ENCODE measurements at places on chromosomes 12 and 14. TPM values are rescaled to one million over a fixed set of nuclear protein-coding genes. Genes with fewer than 3 reads are reported as not detected.
A peak's percentile ranks its signal among the peaks of the same experiment; 100 is the strongest.

GRCh38 chr12:101967506-101967905 lies 90.1 kb downstream of the DRAM1 start:
- H3K4me3 ChIP-seq = no peak overlapping the region
- H3K4me1 ChIP-seq = no peaks in the 10 kb centered on the region
- no peaks in the 10 kb centered on the region for H3K36me3 ChIP-seq
- H3K27ac ChIP-seq = no peak overlapping the region

DNA sequence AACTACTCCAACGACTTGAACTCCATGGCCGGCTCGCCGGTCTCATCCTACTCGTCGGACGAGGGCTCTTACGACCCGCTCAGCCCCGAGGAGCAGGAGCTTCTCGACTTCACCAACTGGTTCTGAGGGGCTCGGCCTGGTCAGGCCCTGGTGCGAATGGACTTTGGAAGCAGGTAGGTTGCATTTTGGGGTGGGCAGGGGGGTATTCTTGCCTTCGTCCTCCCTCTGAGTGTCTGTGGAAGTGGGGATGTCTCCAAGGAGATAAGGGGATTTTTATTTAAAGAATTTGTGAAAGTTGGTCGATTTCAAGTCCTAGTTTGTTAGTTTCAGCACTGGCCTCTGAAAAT lies 1.3 kb downstream of the ASCL1 start:
- H3K27ac ChIP-seq = no peak overlapping the region
- DNase-seq = no peak
- peaks cover 5% of the 10 kb centered on the region for H3K4me1 ChIP-seq
- no peaks in the 10 kb centered on the region for H3K27me3 ChIP-seq
- peak overlapping the region; percentile 66 for H3K4me3 ChIP-seq

- H3K4me3 ChIP-seq = no peak overlapping the region
- no peak for DNase-seq
- no peaks in the 10 kb centered on the region for H3K4me1 ChIP-seq
These were observed 134.5 kb upstream of the GARIN6 start for GRCh38 chr12:99513066-99513465.

DNA sequence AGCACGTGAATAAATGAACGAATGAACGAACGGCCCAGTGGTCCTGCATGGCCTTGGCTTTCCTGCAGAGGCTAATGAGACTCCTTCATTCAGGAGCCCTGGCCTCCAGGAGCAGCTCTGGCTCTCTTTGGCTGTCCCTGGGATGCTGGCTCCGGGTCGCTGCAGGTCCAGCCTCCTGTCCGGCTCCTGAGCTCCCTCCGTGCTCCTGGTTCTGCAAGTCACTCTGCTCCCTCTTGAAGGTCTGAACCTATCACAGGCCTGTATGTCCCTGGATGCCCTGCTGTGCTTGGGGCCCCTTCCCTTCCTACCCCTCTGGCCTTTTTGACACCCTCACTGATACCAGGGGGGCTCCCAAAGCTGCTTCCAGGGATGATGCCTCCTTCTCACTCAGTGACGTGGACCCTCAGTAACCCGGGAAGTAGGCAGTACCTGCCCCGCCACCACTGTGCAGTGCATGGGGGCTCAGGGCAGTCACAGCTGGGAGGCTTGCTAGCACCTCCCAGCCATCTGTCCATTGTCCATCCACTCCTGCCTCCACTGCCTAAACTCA lies 133.7 kb upstream of the C14orf180 start:
- H3K4me3 ChIP-seq = no peak overlapping the region
- no peaks in the 10 kb centered on the region for H3K4me1 ChIP-seq
- H3K27ac ChIP-seq = no peak overlapping the region
- no peak for DNase-seq
- H3K27me3 ChIP-seq = no peaks in the 10 kb centered on the region

GRCh38 chr12:3137268-3137781 lies 60.1 kb downstream of the TSPAN9 start:
- no peak overlapping the region for H3K27ac ChIP-seq
- peaks cover 17% of the 10 kb centered on the region for H3K4me1 ChIP-seq
- no peaks in the 10 kb centered on the region for H3K27me3 ChIP-seq

DNA sequence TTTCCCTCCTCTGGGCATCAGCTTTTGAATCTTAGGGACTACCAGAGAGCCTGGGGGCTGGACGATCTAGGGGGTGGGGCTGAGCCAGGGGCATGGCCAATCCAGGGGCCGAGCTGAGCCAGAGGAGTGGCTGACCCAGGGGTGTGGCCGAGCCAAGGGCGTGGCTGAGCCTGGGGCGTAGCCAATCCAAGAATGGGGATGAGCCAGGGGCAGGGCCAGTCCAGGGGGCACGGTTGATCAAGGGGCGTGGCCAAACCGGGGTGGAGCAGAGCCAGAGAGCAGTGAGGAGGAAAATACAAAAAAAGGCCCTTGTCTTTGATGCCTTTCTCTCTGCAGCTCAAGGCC lies 219.3 kb upstream of the NOS1 start:
- no peak overlapping the region for H3K27ac ChIP-seq
- peaks cover 15% of the 10 kb centered on the region for H3K4me1 ChIP-seq
- no peak for DNase-seq
- H3K4me3 ChIP-seq = peak overlapping the region; percentile 20
- H3K27me3 ChIP-seq = no peaks in the 10 kb centered on the region
- no peaks in the 10 kb centered on the region for H3K36me3 ChIP-seq

DNA sequence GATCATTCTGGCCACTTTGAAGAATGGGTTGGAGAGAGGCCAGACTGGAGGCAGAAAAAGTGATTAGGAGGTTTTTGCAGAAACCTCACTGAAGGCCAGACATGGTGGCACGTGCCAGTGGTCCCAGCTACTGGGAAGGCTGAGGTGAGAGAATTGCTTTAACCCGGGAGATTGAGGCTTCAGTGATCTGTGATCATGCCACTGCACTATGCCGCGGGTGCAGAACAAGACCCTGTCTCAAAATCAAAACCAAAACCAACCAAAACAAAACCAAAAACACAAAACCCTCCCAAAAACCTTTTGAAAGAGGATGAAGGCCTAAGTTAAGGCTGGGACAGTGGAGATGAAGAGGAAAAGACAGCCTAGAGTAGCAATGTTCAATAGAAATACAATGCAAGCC lies 15.2 kb upstream of the CFAP54 start:
- H3K27me3 ChIP-seq = no peaks in the 10 kb centered on the region
- no peak for DNase-seq
- H3K4me1 ChIP-seq = no peaks in the 10 kb centered on the region
- H3K36me3 ChIP-seq = no peaks in the 10 kb centered on the region

DNA sequence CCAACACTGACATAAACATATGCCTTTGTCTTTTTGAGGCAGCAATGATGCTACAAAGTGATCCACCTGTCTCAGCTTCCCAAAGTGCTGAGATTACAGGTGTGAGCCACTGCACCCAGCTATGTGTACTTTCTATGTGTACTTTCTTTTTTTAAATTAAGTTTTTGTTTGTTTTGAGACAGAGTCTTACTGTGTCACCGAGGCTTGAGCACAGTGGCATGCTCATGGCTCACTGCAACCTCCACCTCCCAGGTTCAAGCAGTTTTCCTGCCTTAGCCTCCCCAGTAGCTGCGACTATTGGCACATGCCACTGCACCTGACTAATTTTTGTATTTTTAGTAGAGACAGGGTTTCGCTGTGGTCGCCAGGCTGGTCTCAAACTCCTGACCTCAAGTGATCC lies 172.5 kb upstream of the ALG10B start:
- no peak for DNase-seq
- no peaks in the 10 kb centered on the region for H3K36me3 ChIP-seq
- H3K27ac ChIP-seq = no peak overlapping the region
- no peaks in the 10 kb centered on the region for H3K27me3 ChIP-seq
- no peaks in the 10 kb centered on the region for H3K4me1 ChIP-seq
- H3K4me3 ChIP-seq = no peak overlapping the region

- H3K27ac ChIP-seq = no peak overlapping the region
- H3K4me3 ChIP-seq = no peak overlapping the region
- H3K27me3 ChIP-seq = no peaks in the 10 kb centered on the region
- no peaks in the 10 kb centered on the region for H3K4me1 ChIP-seq
- DNase-seq = no peak
- H3K36me3 ChIP-seq = no peaks in the 10 kb centered on the region
These were observed 74.2 kb downstream of the NOC4L start for GRCh38 chr12:132218527-132218875.

GRCh38 chr14:36658123-36659009 lies 3.3 kb upstream of the PAX9 start:
- H3K27ac ChIP-seq = no peak overlapping the region
- H3K4me3 ChIP-seq = peak overlapping the region; percentile 60

DNA sequence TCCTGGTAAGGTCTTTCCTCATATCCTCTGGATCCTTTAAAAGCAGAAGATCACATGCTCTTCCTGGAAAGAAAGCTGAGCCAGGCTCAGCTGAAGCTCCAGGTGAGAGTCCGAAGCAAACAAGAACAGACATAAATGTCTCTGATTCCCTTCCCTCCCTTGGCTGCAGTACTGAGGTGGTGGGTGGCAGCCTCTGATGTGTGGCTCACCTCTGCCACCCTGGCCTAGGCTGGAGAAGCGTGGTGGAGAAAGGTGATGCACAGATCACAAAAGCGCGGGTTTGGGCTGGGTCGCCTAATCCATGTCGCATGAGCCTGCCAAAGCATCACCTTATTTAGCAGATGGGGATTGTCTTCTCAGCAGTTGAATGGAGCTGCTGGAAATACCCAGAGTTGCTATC lies 2.8 kb upstream of the KRT76 start:
- no peaks in the 10 kb centered on the region for H3K36me3 ChIP-seq
- H3K27me3 ChIP-seq = no peaks in the 10 kb centered on the region
- H3K4me1 ChIP-seq = no peaks in the 10 kb centered on the region
- DNase-seq = no peak
- H3K4me3 ChIP-seq = no peak overlapping the region

DNA sequence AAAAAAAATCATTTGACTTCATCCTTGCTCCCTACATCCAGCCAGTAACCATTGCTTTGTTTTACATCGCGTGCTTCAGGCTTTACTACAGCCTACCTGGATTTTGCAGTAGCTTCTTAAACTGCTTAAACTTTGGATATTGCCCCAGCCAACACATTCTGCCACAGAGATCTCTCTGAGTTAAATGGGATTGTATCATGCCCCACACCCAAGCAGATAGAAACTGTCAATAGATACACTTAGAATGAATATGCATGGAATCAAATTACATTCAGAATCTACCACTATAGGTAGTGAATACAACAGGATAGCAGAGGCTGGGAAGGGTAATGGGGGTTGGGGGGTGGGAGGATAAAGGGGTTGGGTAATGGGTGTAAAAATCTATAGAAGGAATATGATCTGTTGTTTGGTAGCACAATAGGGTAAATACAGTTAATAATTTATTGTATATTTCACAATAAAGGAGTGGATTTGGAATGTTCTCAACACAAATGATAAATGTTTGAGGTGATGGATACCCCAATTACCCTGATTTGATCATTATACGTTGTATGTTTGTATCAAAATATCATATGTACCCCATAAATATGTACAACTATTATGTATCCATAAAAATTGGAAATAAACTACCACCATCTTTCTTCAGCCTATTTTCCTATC lies 2.7 kb upstream of the MYRFL start:
- H3K36me3 ChIP-seq = no peaks in the 10 kb centered on the region
- no peaks in the 10 kb centered on the region for H3K27me3 ChIP-seq
- H3K27ac ChIP-seq = no peak overlapping the region
- no peak for DNase-seq

- H3K27ac ChIP-seq = no peak overlapping the region
- DNase-seq = no peak
- no peaks in the 10 kb centered on the region for H3K36me3 ChIP-seq
- no peaks in the 10 kb centered on the region for H3K4me1 ChIP-seq
- no peak overlapping the region for H3K4me3 ChIP-seq
These were observed 193.5 kb downstream of the DIO2 start for GRCh38 chr14:80017795-80018194.

GRCh38 chr12:126069549-126070165 lies 1004.4 kb downstream of the AACS start:
- no peaks in the 10 kb centered on the region for H3K4me1 ChIP-seq
- no peak overlapping the region for H3K27ac ChIP-seq
- no peaks in the 10 kb centered on the region for H3K36me3 ChIP-seq
- H3K4me3 ChIP-seq = no peak overlapping the region
- DNase-seq = no peak
- no peaks in the 10 kb centered on the region for H3K27me3 ChIP-seq

GRCh38 chr12:122312926-122313325 lies 46.6 kb upstream of the VPS33A start:
- no peak overlapping the region for H3K4me3 ChIP-seq
- DNase-seq = no peak
- H3K36me3 ChIP-seq = peaks cover 25% of the 10 kb centered on the region

The GZMH gene
- total RNA-seq = 14.7 TPM

The CELA1 gene
- not detected for total RNA-seq

The SLC6A13 gene
- total RNA-seq = 0.54 TPM

The SLC7A7 gene
- total RNA-seq = 38.5 TPM

The KLRF1 gene
- 0.54 TPM for total RNA-seq

The LRP6 gene
- 39.9 TPM for total RNA-seq

The ZDHHC22 gene
- total RNA-seq = not detected

The DIO2 gene
- 46.5 TPM for total RNA-seq

All from thoracic aorta (tissue), 2 donors.